Endothelial cell (in vitro differentiated cells): ENCODE measurements at places on chromosomes 11 and 22. TPM values are rescaled to one million over a fixed set of nuclear protein-coding genes. Genes with fewer than 3 reads are reported as not detected.

DNA sequence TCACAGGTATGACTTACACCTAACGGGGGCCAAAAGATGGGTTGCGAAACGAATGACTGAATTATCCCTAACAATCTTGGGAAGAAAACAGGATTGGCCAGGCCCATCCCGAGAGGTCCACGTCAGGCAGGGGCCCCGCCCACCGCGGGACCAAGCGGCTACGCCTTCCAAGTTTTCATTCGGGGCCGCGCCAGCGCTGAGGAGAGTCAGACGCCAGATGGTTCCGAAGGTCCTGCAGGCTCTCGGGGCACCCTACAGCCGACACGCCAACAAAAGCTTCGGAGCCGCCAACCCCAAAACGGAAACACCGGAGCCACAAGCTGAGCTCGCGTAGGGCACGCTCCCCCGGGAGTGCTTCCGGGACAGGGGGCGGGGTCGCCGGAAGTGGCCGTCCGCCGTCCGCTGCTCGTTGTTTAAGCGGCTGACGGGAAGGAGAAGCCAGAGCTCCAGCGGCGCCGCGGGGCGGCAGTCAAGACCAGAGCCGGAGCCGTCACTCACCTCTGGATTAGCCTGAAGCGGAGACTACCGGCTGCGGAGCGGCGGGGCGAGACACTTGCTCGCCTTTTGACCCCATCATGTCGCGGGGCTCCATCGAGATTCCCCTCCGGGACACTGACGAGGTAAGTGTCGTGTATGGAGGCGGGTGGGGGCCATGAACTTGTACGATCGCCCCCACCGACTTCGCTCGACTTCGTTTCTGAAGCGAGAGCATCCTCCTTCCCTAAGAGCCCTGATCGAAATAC lies at the start of gene CTR9:
Gene CTR9 (plus strand): TSS at position 409 of the 743 bp plus-strand sequence. CDS start 167 bp downstream, at position 576.
- H3K4me3 ChIP-seq = peak within 1 kb of the TSS; percentile 96
- H3K36me3 ChIP-seq = peaks cover 10% of the 10 kb centered on the region
- peak within 1 kb of the TSS; percentile 72 for H3K27ac ChIP-seq
- peaks cover 3% of the 10 kb centered on the region for H3K27me3 ChIP-seq
- H3K4me1 ChIP-seq = peaks cover 4% of the 10 kb centered on the region

DNA sequence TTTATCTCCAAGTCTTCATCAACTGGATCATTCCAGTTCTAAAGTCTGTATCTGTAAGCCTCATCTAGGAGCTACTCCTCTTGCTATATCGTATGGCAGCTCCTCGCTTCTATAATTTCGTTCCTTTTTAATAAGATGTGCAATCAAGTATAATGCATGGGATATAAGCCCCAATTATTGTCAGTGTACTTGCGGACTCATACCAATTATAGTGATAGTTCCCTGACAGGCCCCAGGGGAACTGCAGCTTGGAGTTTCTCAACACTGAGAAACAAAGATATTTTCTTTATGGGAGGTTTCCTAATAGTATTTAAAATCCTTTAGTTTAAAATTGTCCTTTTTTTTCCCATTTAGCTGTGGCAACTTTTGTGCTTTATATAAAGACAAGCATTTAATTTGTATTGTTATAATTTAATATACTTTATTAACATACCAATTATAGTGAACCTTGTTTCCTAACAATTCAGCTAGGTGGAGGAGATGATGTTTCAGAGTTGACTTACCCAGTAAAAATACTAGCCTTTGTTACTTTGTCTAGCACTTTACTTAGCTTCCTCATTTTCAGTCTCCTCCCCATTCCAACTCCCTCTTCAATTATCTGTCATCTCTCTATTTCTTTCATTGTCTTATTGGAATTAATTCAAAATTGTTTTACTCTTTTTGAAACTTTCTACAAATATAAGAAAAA lies 25.3 kb upstream of the DDX17 start:
- no peak for DNase-seq
- no peaks in the 10 kb centered on the region for H3K36me3 ChIP-seq
- H3K4me3 ChIP-seq = no peak overlapping the region
- no peaks in the 10 kb centered on the region for H3K4me1 ChIP-seq
- no peaks in the 10 kb centered on the region for H3K27me3 ChIP-seq

DNA sequence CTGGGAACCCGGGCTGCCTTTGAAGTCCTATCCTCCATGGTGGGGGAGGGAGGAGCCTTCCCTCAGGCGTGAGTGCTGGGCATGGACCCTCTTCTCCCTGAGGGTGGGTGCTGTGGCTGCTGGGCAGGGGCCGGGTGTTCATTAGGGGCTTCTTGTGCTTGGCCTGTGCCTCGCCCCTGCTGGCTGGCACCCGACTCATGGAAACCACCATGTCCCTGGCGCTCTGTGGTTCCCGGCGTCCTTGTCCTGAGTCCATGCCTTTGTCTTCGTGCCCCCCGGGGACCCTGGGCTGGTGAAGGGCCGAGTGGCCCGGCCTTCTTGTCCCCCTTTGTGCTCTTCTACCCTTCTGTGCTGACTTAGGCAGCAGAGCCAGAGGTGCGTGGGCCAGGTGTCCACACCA lies 23.2 kb downstream of the TPCN2 start:
- peaks cover 2% of the 10 kb centered on the region for H3K27me3 ChIP-seq
- no peak for DNase-seq
- H3K27ac ChIP-seq = no peak overlapping the region
- peaks cover 22% of the 10 kb centered on the region for H3K36me3 ChIP-seq
- H3K4me1 ChIP-seq = no peaks in the 10 kb centered on the region
- H3K4me3 ChIP-seq = no peak overlapping the region

DNA sequence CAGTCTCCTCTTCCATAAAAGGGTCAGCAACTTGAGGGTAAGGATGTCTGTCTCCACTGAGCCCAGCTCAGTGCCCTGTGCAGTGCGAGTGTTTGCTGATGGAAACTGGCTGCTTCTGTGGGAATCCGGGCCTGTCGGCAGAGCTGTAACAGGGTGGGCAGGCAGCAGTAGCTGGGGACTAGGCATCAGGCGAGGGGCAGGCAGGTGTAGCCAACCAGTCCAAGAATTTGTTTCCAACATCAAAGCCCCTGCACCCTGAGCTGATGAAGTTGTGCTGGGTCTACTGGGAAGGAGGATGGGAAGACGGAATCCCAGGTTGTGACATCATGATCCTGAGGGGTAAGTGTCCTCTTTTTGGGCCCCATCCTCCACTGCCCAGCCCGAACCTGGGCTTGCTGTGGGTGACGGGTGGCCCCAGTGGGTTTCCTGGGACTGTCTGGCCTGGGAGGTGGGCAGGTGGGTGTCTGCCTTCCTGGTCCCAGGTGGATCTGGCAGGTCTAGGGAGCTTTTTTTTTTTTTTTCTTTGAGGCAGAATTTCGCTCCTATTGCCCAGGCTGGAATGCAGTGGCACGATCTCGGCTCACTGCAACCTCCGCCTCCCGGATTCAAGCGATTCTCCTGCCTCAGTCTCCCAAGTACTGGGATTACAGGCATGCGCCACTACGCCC lies 11.0 kb downstream of the SLC29A2 start:
- no peaks in the 10 kb centered on the region for H3K4me1 ChIP-seq
- H3K4me3 ChIP-seq = no peak overlapping the region
- H3K36me3 ChIP-seq = peaks cover 4% of the 10 kb centered on the region
- DNase-seq = no peak
- H3K27ac ChIP-seq = no peak overlapping the region

The MORC2 gene
- total RNA-seq = 56.2 TPM

DNA sequence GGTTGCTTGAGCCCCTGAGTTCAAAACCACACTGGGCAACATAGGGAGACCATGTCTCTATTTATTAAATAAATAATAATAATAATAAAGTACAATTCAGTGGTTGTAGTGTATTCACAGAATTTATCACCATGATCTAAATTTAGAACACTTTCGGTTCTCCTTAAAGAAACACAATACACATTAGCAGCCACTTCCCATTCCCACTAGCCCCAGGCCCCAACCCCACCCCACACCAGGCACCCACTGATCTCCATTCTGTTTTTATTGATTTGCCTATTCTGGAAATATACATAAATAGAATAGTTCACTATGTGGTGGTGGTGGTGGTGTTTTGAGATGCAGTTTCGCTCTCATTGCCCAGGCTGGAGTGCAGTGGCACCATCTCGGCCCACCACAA lies 45.7 kb downstream of the BCL2L13 start:
- no peak overlapping the region for H3K4me3 ChIP-seq
- H3K27me3 ChIP-seq = peaks cover 2% of the 10 kb centered on the region
- peaks cover 4% of the 10 kb centered on the region for H3K36me3 ChIP-seq
- no peak for DNase-seq
- H3K27ac ChIP-seq = no peak overlapping the region

The OSM gene
- total RNA-seq = not detected

DNA sequence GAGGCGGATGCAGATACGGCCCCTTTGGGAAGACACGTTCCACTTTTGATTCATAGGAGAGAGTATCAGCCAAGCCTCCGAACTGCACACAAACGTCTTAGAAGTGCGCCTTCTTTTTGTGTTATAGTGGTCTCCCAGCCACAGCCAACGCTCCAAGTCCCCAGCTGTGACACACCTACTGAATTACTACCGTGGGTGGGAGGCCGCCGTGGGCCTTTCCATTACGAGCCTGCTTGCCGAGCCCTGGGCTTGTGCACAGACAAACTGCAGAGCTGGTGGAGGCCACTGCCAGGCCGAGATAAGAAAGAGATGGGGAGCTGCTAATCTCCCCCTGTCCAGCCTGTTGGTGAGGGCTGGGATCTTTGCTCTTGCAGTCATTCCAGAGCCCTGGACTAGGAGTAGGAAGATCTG lies 761 bp downstream of the HMBS start:
- DNase-seq = no peak
- H3K27me3 ChIP-seq = peaks cover 6% of the 10 kb centered on the region
- H3K4me1 ChIP-seq = peaks cover 5% of the 10 kb centered on the region
- H3K36me3 ChIP-seq = peaks cover 27% of the 10 kb centered on the region
- peak overlapping the region; percentile 90 for H3K27ac ChIP-seq

The TSSK2 gene
- not detected for total RNA-seq

GRCh38 chr11:79108851-79109250 lies 332.0 kb downstream of the TENM4 start:
- peaks cover 5% of the 10 kb centered on the region for H3K4me1 ChIP-seq
- H3K27ac ChIP-seq = no peak overlapping the region
- no peak overlapping the region for H3K4me3 ChIP-seq
- no peak for DNase-seq
- H3K36me3 ChIP-seq = no peaks in the 10 kb centered on the region

GRCh38 chr11:13487661-13488030 lies 8.2 kb downstream of the PTH start:
- H3K36me3 ChIP-seq = no peaks in the 10 kb centered on the region
- H3K27me3 ChIP-seq = peaks cover 2% of the 10 kb centered on the region
- no peaks in the 10 kb centered on the region for H3K4me1 ChIP-seq
- H3K4me3 ChIP-seq = no peak overlapping the region
- H3K27ac ChIP-seq = no peak overlapping the region

DNA sequence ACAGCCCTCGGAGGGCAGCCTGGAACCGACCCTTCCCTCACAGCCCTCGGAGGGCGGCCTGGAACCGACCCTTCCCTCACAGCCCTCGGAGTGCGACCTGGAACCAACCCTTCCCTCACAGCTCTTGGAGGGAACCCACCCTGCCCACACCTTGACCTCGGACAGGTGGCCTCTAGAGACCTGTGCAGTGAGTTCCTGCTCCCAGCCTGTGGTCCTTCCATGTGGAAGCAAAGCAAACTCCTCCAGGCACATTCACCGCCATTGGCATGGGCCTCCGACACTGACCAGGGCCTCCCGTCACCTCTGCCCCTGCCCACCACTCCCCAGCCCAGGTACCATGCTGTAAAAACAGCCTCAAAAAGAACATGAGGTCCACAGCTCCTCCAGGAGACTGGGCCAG lies 272.1 kb downstream of the BRD1 start:
- H3K4me3 ChIP-seq = no peak overlapping the region
- no peak overlapping the region for H3K27ac ChIP-seq
- H3K27me3 ChIP-seq = peaks cover 5% of the 10 kb centered on the region
- no peaks in the 10 kb centered on the region for H3K4me1 ChIP-seq
- H3K36me3 ChIP-seq = no peaks in the 10 kb centered on the region

- peaks cover 3% of the 10 kb centered on the region for H3K36me3 ChIP-seq
- H3K4me1 ChIP-seq = peaks cover 9% of the 10 kb centered on the region
- DNase-seq = no peak
- H3K27me3 ChIP-seq = no peaks in the 10 kb centered on the region
Measured at GRCh38 chr22:28759861-28760560, 12.5 kb upstream of the CCDC117 start.

DNA sequence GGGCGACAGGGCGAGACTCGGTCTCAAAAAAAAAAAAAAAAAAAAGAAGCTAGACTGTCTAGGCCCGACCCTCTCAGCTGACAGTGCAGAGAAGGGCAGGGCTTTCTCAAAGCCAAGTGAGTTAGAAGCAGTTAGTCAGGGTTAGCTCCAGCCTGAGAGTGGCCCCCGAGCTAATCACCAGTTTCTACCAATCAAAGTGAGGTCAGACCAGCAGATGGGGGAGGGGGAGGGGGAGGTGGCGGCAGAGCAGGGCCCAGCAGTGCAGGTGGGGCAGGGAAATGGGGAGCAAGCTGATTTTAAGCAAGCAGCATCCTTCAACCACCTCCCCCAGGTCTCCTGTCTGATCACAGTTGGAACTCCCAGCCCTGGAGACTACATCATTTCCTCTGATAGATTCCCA lies 55.3 kb upstream of the PRR5 start:
- H3K4me1 ChIP-seq = peaks cover 5% of the 10 kb centered on the region
- no peaks in the 10 kb centered on the region for H3K27me3 ChIP-seq
- DNase-seq = no peak
- H3K4me3 ChIP-seq = no peak overlapping the region
- no peak overlapping the region for H3K27ac ChIP-seq
- H3K36me3 ChIP-seq = no peaks in the 10 kb centered on the region

- no peak overlapping the region for H3K4me3 ChIP-seq
- no peaks in the 10 kb centered on the region for H3K36me3 ChIP-seq
- peak; percentile 28 for DNase-seq
- no peak overlapping the region for H3K27ac ChIP-seq
- peaks cover 7% of the 10 kb centered on the region for H3K4me1 ChIP-seq
Measured at GRCh38 chr11:77547863-77548551, 41.7 kb upstream of the AQP11 start.
